ENCODE measurements at places on chromosomes 6 and 20.

- no peak for DNase-seq
These were observed 4.2 kb upstream of the EPHA7 start for GRCh38 chr6:93423542-93423941.

GRCh38 chr6:107560657-107561056 lies 70.7 kb downstream of the SOBP start:
- no peak for DNase-seq

- DNase-seq, result no peak
These were observed 36.6 kb downstream of the MOCS1 start for GRCh38 chr6:39897698-39898097.

DNA sequence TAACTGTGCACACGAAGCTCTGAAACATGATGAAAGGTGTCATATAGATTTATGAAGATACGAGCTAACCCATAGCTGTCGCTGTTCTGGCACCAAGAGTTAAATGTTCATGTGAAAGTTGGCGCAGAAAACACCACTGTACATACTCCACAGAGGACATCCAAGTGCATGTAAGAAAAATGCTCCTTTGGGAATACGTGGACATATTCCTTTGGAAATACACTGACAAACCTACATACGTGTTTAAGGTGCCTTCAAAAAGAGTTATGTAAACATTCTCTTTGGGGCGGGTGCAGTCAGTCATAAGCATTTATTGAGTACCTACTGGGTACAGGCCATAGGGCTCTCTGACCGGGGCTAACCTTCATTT lies 723 bp upstream of the ARID1B start:
- peak; percentile 52 for DNase-seq

GRCh38 chr6:124546601-124547000 lies 415.6 kb upstream of the RNF217 start:
- no peak for DNase-seq

- DNase-seq, result no peak
These were observed 67.9 kb downstream of the SLC2A10 start for GRCh38 chr20:46777331-46777730.

DNA sequence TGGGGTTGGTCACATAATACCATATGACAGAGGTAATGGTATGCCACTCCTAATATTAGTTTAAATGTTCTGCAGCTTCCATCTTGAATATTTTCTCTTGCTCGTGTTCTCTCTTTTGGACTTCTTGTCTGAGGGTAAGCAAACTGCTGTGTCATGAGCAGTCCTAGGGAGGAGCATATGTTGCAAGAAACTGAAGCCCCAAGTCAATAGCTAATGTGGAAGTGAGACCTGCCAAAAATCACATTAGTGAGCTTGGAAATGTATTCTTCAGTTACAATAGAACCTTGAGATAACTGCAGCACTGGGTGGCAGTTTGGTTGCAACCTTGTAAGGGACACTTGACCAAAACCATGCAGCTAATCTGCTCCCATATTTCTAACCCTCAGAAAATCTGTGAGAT lies 178.2 kb upstream of the IMPG1 start:
- DNase-seq, result no peak

DNA sequence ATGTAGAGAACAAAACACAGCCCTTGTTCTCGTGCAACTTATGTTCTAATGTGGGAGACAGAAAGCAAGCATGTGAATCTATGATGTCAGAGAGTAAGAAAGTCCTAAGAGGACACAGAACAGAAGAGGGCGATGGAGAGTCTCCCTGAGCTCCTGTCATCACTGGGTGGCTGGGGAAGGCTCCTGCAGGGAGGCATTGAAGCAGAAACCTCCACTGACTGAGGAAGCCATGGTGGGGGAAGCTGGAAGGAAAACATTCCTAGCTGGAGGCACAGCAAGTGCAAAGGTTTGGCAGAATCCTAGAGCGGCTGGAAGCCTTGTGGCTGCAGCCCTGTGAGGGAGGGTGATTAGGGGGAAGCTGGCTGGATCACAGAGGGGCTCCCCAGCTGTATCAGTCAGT lies 248.0 kb downstream of the CDH26 start:
- DNase-seq, result no peak

GRCh38 chr6:112041535-112041934 lies 12.4 kb upstream of the CCN6 start:
- DNase-seq, result no peak

GRCh38 chr6:14660806-14661579 lies 543.4 kb downstream of the CD83 start:
- DNase-seq, result peak; percentile 54

GRCh38 chr20:44734938-44735337 lies 10.7 kb upstream of the KCNK15 start:
- no peak for DNase-seq

GRCh38 chr6:135088281-135088680 lies 33.7 kb upstream of the HBS1L start:
- no peak for DNase-seq

DNA sequence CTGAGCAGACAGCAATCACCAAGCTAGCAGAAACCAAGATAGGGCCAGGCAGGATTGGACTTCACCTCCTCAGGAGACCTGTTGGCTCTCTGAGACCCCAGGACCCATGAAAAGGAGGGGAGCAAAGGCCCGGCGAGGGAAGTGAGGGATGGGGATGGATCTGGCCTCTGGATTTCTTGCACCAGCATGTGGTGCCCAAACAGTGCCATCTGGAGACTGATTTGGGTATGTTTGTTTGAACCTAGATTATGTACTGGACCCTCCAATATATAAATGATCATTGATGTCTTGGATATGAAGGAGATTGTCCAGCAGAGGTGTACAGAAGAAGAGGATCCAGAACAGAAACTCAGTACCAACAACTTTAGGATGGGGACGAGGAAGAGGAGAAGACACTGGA lies 83.4 kb upstream of the LY86 start:
- DNase-seq, result no peak

DNA sequence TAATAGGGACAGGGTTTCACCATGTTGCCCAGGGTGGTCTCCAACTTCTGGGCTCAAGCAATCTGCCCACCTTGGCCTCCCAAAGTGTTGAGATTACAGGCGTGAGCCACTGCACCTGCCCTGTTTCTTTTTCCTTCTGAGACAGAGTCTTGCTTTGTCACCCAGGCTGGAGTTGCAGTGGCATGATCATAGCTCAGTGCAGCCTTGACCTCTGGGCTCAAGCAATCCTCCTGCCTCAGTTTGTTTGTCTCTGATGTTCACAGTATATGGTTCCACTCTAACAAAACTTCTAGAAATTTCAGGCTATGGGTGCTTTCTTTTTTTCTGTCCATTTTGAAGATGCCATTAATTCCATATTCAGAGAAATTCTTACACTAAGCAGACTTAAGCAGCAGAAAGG lies 33.1 kb downstream of the NDRG3 start:
- no peak for DNase-seq

DNA sequence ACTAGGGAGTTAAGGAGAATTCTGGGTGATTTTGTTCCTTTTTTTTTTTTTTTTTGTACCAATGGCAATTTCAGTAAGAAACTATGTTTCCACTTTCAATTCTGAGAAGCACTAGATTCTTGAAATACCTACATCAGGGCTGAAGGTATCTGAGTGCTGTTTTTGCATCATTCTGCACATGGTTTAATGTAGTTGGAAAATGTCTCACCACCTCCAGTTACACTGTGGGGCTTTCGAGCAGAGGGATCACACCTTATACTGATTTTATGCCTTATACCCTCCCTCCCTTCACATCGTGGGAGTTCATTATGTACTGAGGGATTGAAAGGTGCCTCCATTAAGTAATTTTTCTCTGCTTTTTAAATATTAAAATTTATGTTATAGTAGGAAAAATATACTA lies 144.8 kb downstream of the KLHL32 start:
- no peak for DNase-seq

DNA sequence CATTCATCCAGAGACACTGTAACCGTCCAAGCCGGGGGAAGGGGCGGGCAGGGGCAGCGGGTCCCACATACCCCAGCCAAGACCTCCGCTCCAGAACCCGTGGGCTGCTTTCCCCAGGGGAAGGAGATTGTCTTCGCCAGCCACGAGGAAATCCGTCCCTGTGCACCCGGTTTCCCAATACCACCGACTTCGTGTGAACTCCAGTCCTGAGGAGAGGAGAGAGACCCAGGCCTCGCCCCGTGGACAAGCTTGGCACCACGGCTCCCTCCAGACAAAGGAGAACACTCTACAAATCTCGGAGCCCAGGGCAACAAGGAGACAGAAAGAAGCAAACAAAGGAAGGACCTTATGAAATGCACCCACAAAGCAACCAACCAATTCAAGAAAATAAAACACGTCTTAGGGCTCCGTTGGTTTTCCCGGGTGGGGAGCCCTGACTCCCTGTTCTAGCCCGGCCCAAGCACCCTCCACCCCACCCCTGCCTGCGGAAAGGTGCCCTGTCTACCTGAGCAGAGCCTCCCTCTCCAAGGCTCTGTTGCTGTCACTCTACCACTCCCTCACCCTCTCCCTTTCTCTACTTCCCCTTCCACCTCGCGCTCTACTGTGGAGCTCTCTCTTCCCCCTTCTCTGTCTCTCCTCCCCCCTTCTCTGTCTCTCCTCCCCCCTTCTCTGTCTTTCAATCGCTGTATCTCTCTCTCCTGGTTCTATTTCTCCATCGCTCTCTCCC lies 1382.8 kb upstream of the DEFB115 start:
- no peak for DNase-seq

- no peak for DNase-seq
These were observed 13.0 kb downstream of the CFAP61 start for GRCh38 chr20:20065361-20065760.

DNA sequence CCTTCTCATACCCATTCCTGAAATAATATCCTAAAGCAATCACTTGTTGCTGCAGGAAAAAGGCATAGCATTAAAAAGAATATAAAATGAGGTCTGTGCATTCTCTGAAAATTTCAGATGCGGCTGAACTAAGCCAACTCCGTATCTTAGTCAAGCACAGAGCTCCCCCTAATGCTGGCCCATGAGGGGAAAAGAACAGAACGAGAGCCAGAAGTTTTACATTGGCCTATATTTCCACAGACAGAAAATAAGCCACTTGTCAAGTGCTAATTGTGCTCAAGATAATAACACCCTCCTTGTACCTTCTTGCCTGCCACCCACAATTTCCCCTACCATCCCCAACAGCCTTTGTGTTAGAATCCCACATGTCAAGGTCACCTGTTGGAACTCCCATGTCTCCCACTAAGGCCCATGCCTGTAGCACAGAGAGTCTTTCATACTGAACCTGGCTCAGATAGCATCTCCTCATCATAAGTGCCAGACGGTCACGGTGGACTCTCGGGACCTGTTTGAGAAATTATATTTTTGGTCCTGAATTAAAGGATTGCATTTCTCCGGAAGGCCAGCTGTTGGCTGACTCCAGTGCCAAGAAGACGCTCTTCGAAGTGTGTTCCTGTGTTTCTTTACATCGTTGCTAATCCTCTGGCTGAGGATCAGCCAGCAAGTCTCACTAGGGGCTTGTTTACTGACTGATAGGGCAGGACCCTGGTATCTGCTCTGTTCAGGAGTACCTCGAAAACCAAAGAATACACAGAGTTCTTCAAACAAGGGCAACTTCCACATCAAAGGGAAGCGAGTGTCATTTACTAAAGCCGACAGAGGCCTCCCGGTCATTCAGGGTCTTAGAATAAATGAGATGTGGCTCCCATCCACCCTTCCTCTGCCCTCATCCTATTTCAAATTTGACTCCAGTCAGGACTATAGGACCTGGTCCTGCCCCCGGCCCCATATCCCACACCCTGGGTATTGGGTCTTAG lies 183.4 kb upstream of the FBXL4 start:
- no peak for DNase-seq

DNA sequence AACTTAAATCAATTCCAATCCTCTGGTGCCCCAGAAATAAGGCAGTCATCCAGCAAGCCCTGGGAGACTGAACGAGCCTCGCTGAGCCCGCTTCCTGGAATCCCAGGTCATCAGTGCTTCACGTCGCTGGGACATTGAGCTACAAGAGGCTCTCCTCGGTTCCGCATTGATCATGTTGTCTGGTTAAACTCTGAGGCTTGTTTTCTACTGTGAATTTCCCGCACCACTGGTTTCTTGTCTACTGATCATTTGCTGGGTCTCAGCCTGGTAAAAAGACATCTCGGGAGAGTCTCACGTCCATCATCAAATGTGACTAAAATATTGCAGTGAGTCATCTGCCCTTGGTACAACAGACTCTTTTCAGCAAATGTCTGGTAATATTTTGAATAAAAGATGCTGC lies 569.2 kb downstream of the QKI start:
- no peak for DNase-seq

DNA sequence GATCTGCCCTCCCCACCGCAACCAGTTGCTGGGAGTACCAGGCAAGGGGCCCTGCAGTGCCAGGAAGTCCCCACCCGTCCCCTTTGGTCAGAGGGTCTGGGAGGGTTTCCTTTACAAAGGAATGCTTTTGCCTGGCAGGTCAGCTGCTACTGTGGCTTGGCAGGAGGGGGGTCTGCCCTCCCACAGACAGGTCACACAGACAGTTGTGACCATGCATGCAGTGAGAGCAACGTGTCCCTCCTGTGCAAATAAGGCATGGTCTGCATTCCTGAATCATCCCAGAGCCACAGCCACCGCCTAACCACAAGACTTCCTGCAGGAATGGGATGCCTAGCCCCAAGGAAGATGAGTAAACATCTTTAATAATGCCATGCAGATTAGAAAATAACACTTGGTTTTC lies 439 bp upstream of the F13A1 start:
- no peak for DNase-seq

- DNase-seq, result no peak
These were observed 405.3 kb downstream of the MAFB start for GRCh38 chr20:40283689-40284088.

GRCh38 chr20:3781153-3781910 lies at the start of gene SPEF1:
TSS of gene SPEF1 (minus strand) at chr20:3781448. CDS start at chr20:3781287, 161 bp downstream.
- peak; percentile 71 for DNase-seq

DNA sequence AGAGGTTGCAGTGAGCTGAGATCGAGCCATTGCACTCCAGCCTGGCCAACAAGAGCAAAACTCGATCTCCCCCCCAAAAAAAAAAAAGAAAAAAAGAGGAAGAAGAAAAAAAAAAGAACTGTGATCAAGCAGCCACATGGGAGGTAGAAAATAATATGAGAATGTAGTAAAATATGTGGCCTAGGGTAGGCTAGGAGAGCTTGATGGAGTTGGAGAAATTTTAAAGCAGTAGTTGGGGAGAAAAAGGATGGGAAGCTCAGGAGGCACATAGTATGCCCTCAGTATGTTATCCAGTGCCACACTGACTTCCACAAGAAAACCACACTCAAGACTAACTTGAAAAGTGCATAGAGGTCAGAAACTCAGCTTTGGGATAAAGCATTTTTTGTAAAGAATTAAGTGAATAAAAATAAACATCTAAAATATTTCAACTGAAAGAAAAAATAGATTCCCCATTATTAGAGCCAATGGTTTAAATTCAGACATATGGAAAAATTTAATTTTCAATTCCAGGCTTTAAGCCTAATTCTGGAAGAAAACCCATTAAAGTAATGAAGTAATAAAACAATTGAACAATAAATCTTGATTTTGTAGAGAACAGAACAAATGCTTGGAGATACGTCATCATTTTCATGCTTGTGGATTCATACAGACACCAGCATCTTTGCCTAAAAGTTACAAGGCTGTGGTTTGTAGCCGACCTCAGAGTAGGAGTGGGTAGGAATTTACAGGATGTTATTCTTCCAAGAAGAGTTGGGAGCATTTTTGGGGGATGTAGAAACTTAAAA lies 34.7 kb downstream of the PLEKHG1 start:
- DNase-seq, result no peak

- DNase-seq, result no peak
These were observed 4.8 kb downstream of the CCHCR1 start for GRCh38 chr6:31152781-31153180.

- DNase-seq, result no peak
These were observed 24.7 kb downstream of the TBC1D7 start for GRCh38 chr6:13303668-13304017.
